ENCODE measurements at places on chromosomes 1 and 21. TPM values are rescaled to one million over a fixed set of nuclear protein-coding genes. Genes with fewer than 3 reads are reported as not detected.

Gene MXRA8
- total RNA-seq, result 2.0 TPM

Gene SPATA6
- total RNA-seq, result 0.34 TPM

Gene SPRR5
- total RNA-seq, result not detected

Gene MACO1
- 15.0 TPM for total RNA-seq

Gene RGS7
- not detected for total RNA-seq

Gene CELSR2
- total RNA-seq, result 16.9 TPM

Gene SLC22A15
- 5.2 TPM for total RNA-seq

Gene MSH4
- total RNA-seq, result not detected

Gene MPZ
- total RNA-seq, result 0.86 TPM

Gene CCDC27
- not detected for total RNA-seq

Gene CA6
- total RNA-seq, result not detected

Gene RAP1GAP
- total RNA-seq, result 0.23 TPM

Gene PADI1
- 0.39 TPM for total RNA-seq

Gene EFCAB14
- 50.1 TPM for total RNA-seq

Gene GSTM1
- total RNA-seq, result 18.4 TPM

Gene SCCPDH
- 4.7 TPM for total RNA-seq

Gene CLCA1
- total RNA-seq, result 0.08 TPM

Gene SLC30A2
- total RNA-seq, result not detected

Gene HAPLN2
- not detected for total RNA-seq

Gene VANGL2
- total RNA-seq, result 3.1 TPM

Gene CTTNBP2NL
- total RNA-seq, result 11.5 TPM

Data from hair follicular keratinocyte (primary cell).